ENCODE measurements at places on chromosomes 16 and 17. TPM values are rescaled to one million over a fixed set of nuclear protein-coding genes. Genes with fewer than 3 reads are reported as not detected.
A peak's percentile ranks its signal among the peaks of the same experiment; 100 is the strongest.

DNA sequence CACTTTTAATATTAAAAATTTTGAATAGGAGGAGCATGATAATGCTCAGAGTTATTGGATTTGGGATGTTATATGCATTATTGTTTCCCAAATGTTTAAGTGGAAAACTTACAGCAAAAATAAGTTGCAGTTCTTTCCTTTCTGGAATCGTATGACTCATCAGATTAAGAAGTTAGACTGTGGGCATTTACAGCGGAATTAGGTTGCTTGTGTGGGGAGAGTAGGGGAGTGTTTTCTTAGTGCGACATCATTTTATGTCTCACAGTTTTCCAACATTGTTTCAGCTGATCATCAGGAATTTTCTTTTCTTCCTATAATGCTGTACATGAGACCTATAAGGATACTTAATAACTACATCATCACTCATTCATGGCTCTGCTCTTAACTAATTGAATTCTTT, 1631.8 kb downstream of the CDH8 start:
- H3K4me1 ChIP-seq = no peaks in the 10 kb centered on the region
- DNase-seq = no peak
- H3K4me3 ChIP-seq = no peak overlapping the region
- no peaks in the 10 kb centered on the region for H3K36me3 ChIP-seq

- H3K27ac ChIP-seq = no peak overlapping the region
- peaks cover 22% of the 10 kb centered on the region for H3K36me3 ChIP-seq
- H3K4me3 ChIP-seq = no peak overlapping the region
- H3K27me3 ChIP-seq = no peaks in the 10 kb centered on the region
- H3K4me1 ChIP-seq = peaks cover 19% of the 10 kb centered on the region
- no peak for DNase-seq
Measured at GRCh38 chr17:63649813-63650212, 27.6 kb downstream of the MAP3K3 start.

DNA sequence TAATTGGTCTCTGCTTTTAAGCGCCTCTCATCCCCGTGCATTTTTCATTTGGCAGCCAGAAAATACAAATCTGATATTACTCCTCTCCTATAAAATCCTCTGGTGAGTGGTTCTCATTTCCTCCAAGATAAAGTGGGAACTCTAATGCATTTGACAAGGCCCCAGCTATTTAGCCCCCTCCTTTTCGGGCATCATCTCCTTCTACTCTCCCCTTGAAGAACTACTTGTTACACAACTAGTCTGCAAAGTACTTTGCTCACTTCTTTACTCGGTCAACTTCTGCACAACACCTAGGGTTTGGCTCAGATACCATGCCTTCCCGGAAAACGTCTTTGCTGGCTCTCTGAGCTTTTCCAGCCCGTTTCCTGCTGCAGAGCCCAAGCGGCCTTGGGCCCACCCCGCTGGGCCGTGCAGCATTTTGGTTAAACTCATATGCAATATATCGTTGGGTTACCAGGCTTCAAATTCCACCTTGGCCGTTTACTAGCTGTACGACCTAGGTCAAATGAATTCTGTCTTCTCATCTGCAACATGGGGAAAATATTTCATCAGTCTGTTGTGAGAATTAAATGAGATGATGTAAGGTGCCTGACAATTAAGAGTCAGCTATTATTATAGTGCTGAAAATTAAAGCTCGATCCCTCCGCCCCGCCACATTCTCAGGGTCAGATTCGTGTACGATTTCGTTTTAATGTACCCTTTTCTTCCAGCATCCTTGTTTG, 883 bp upstream of the TAF15 start:
- no peaks in the 10 kb centered on the region for H3K27me3 ChIP-seq
- no peak for DNase-seq
- peak overlapping the region; percentile 99 for H3K27ac ChIP-seq
- H3K36me3 ChIP-seq = peaks cover 6% of the 10 kb centered on the region
- H3K4me3 ChIP-seq = peak overlapping the region; percentile 98

GRCh38 chr17:48126532-48126850, 18.9 kb downstream of the SNX11 start:
- H3K36me3 ChIP-seq = peaks cover 17% of the 10 kb centered on the region
- no peaks in the 10 kb centered on the region for H3K27me3 ChIP-seq
- H3K4me3 ChIP-seq = no peak overlapping the region
- H3K4me1 ChIP-seq = peaks cover 11% of the 10 kb centered on the region

SPATA32 gene
- 0.56 TPM for total RNA-seq

GRCh38 chr17:63945784-63946439, 13.8 kb upstream of the CD79B start:
- DNase-seq = no peak
- peaks cover 6% of the 10 kb centered on the region for H3K27me3 ChIP-seq
- peaks cover 12% of the 10 kb centered on the region for H3K4me1 ChIP-seq
- H3K27ac ChIP-seq = no peak overlapping the region
- no peaks in the 10 kb centered on the region for H3K36me3 ChIP-seq

SLFN13 gene
- 32.2 TPM for total RNA-seq

GRCh38 chr17:27654654-27655524, 23.9 kb downstream of the LGALS9 start:
- H3K4me1 ChIP-seq = peaks cover 13% of the 10 kb centered on the region
- peak; percentile 49 for DNase-seq
- H3K27me3 ChIP-seq = no peaks in the 10 kb centered on the region
- H3K4me3 ChIP-seq = no peak overlapping the region
- no peak overlapping the region for H3K27ac ChIP-seq

DNA sequence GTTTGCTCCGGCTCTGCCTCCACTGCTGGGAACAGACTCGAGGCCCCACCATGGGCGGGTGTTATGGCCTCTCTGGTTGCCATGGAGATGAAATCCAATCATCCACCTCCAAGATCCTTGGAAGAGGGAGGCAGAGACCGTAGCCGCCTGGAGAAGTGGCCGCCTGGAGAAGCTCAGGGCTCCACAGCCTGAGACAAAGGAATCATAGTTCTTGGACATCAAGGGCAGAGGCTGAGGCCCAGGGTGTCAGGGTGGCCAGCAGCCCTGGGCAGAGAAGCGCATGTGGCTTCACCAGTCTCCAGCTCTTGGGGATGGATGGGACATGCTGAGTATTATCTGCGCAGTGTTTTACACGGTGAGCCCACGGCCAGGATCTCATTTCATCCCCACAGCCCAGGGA, 36.2 kb downstream of the ABR start:
- no peaks in the 10 kb centered on the region for H3K36me3 ChIP-seq
- H3K27ac ChIP-seq = no peak overlapping the region
- H3K4me1 ChIP-seq = no peaks in the 10 kb centered on the region
- peaks cover 1% of the 10 kb centered on the region for H3K27me3 ChIP-seq

DNA sequence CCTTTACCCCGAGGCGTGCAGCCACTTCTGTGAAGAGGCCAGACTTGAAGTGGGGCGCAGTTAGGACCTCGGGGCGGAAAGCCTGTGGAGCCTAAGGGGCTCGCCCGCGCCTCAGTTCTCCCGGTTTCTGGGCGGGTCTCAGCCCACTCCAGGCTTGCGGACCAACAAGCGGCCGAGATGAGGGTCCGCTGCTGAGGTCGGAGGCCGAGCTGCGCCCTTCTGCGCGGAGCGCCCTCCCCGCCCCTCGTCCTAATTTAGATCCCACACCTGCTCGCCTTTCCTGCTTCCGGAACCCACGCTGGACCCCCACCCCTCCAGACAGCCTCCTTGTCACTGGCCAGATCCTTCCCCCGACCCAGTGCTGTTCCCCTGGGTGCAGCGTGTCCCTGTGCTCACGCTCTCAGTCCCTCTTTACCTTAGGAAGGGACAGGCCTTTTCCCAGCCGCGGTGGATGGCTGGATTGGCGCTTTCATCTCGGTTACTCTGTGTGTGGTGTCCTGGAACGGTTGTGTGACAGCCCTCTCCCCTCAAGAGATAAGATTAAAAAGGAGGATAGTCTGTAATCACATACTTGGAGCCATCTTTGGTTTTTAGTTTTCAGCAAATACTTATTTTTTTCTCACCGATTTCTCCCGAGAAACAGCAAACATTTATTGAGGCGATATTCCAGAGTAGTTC, 933 bp upstream of the ATXN7L3 start:
- no peak for DNase-seq
- peak overlapping the region; percentile 90 for H3K27ac ChIP-seq
- peaks cover 24% of the 10 kb centered on the region for H3K36me3 ChIP-seq

DNA sequence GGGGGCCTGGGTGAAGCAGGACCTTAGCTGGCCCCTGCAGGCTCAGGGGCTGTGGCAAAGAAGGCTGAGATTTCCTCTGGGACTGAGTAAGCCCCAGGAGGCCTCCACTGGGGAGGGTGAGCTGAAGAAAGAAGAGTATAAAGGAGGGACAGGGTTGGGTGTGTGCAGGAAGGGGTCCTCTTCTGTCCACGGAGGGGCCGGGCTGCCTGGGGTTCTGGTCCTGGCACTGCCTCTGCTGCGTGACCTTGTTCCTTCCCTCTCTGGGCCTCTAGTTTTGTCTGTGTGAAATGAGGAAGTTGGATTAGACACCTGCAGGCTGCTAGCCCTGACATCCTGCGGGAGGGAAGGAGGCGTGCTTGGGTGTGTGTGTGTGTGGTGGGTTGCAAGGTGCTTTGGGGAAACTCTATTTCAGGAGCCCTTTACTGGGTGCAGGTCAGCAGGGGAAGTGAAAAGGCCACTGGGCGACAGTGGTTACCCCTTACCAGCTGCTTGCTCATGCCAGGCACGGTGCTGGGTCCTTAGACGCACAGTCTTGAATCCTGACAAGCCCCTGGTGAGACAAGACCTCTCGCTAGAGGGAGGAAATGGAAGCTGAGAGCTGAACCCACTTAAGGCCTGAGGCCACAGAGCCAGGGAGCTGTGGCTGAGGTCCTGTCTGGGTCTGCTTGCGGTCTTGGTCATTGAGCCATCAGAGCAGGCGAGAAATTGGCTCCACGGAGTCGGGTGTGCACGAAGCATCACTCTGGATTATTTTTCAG, 60.7 kb downstream of the OR1D5 start:
- no peak overlapping the region for H3K4me3 ChIP-seq
- H3K27me3 ChIP-seq = peaks cover 2% of the 10 kb centered on the region
- H3K36me3 ChIP-seq = no peaks in the 10 kb centered on the region
- no peak for DNase-seq
- H3K27ac ChIP-seq = no peak overlapping the region

- H3K27me3 ChIP-seq = peaks cover 3% of the 10 kb centered on the region
- peak overlapping the region; percentile 99 for H3K27ac ChIP-seq
- peaks cover 57% of the 10 kb centered on the region for H3K4me1 ChIP-seq
- H3K36me3 ChIP-seq = peaks cover 35% of the 10 kb centered on the region
Measured at GRCh38 chr17:29292071-29292991, 1.6 kb downstream of the NUFIP2 start.
